Large intestine (tissue), 12 donors: ENCODE measurements at places on chromosomes 1 and 21.

- H3K27me3 ChIP-seq: peaks cover 77% of the 10 kb centered on the region
- no peak for DNase-seq
- peaks cover 5% of the 10 kb centered on the region for H3K4me1 ChIP-seq
Measured at GRCh38 chr1:115838431-115839028, 2.4 kb downstream of the NHLH2 start.

GRCh38 chr1:4407851-4408250, 246.6 kb upstream of the AJAP1 start:
- H3K4me3 ChIP-seq: no peak overlapping the region
- no peak overlapping the region for H3K27ac ChIP-seq
- no peaks in the 10 kb centered on the region for H3K36me3 ChIP-seq
- no peaks in the 10 kb centered on the region for H3K4me1 ChIP-seq

- H3K36me3 ChIP-seq: no peaks in the 10 kb centered on the region
- peaks cover 46% of the 10 kb centered on the region for H3K27me3 ChIP-seq
- no peak overlapping the region for H3K4me3 ChIP-seq
- no peak for DNase-seq
- H3K4me1 ChIP-seq: peaks cover 6% of the 10 kb centered on the region
Measured at GRCh38 chr1:21514245-21514644, 5.0 kb downstream of the ALPL start.

- H3K27ac ChIP-seq: no peak overlapping the region
- no peaks in the 10 kb centered on the region for H3K36me3 ChIP-seq
- no peaks in the 10 kb centered on the region for H3K4me1 ChIP-seq
- H3K27me3 ChIP-seq: peaks cover 3% of the 10 kb centered on the region
- DNase-seq: no peak
Measured at GRCh38 chr1:247118946-247119446, 14.8 kb upstream of the ZNF669 start.

DNA sequence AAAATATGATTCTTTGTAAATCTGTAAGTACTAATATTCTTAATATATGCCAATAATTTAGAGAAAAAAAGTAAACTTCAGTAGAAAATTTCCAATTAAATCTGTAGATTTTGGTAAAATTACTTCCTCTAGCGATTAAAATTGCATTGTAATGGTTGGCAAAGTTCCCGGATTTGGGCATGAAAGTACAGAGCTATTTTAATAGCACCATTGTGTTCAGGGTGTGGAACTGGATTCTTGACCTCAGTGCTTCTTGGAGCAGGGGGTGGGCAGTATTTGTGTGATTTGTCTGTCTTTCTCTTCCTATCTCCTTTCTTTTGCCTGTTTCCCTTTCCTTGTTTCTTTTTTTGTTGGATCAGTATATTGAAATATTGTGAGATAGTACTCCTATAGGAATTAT, 72.1 kb downstream of the DNM3 start:
- no peaks in the 10 kb centered on the region for H3K27me3 ChIP-seq
- peak; percentile 47 for DNase-seq
- no peaks in the 10 kb centered on the region for H3K4me1 ChIP-seq
- no peaks in the 10 kb centered on the region for H3K36me3 ChIP-seq

DNA sequence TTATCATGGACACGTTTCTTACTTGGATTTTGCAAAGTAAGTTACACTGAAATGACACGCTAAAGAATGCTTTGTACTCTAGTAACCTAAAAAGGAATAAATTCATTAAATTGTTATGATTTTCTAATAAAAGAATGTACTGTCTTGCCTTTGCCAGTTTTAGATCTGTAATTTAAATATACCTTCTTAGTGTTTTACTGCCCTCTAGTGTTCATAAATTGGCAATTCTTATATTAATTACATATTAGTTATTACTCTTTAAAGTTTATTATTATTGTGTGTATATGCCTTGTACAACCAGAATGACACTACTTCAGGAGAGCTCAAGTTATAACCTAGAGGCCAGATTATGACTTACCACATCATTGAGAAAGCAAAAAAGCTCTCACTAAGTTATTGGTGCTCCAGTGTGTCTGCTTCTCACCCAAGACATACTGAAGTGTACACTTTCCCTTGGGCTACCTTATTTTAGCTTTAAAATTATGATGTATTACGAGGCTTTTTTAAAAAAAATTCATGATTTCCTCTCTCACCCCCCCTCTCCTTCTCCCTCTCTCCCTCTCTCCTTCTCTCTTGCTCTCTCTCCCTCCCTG, 169.9 kb downstream of the HS2ST1 start:
- no peaks in the 10 kb centered on the region for H3K4me1 ChIP-seq
- DNase-seq: no peak
- no peak overlapping the region for H3K27ac ChIP-seq

GRCh38 chr1:45969866-45970265, 162.6 kb downstream of the PIK3R3 start:
- no peaks in the 10 kb centered on the region for H3K27me3 ChIP-seq
- H3K36me3 ChIP-seq: peaks cover 2% of the 10 kb centered on the region
- peak; percentile 49 for DNase-seq
- no peak overlapping the region for H3K4me3 ChIP-seq
- peaks cover 35% of the 10 kb centered on the region for H3K4me1 ChIP-seq
- peak overlapping the region; percentile 41 for H3K27ac ChIP-seq

GRCh38 chr1:26530895-26531598, 1.5 kb downstream of the RPS6KA1 start:
- DNase-seq: peak; percentile 97
- no peaks in the 10 kb centered on the region for H3K36me3 ChIP-seq
- H3K27ac ChIP-seq: peak overlapping the region; percentile 95
- H3K4me1 ChIP-seq: peaks cover 41% of the 10 kb centered on the region
- H3K27me3 ChIP-seq: no peaks in the 10 kb centered on the region

DNA sequence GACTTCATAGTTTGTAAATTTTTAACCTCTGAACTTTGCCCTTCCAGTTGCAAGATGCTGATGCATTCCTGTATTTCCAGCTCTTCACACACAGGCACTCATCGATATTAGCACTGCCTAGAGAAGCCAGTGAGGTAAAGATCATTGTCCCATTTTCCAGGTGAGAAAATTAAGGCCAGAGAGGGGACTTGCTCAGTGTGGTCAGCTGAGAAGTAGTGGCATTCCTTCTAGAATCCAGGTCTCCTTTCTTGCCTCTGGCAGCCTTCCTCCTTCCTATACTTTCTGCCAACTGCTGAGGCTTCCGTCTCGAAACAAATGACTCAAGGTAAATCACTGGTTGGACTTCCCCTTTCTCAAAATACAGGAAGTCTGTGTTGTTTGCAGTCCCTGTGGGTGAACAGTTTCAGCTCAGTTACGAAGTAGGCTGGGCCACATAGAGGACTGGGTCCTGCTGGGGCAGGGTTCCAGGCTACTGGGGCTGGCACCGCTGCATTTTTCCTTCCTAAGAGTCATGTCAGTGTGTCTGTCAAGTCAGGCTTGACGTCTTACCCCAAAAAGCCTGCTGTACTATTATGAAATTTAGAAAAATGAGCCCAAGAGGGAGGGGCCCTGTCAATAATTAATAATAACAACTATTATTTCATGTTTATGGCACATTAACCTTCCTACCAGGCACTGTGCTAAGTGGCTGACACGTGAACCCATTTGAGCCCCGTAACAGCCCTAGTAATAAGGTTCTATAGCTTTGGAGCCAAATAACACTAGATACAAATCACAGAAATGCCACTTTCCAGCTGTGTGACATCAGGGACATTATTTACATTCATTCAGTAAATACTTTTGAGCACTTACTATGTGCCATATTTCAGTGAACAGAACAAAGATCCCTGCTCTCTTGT, 16.6 kb upstream of the RNF19B start:
- peak overlapping the region; percentile 53 for H3K27ac ChIP-seq
- H3K4me1 ChIP-seq: peaks cover 12% of the 10 kb centered on the region
- DNase-seq: peak; percentile 66
- no peaks in the 10 kb centered on the region for H3K27me3 ChIP-seq
- H3K4me3 ChIP-seq: no peak overlapping the region

DNA sequence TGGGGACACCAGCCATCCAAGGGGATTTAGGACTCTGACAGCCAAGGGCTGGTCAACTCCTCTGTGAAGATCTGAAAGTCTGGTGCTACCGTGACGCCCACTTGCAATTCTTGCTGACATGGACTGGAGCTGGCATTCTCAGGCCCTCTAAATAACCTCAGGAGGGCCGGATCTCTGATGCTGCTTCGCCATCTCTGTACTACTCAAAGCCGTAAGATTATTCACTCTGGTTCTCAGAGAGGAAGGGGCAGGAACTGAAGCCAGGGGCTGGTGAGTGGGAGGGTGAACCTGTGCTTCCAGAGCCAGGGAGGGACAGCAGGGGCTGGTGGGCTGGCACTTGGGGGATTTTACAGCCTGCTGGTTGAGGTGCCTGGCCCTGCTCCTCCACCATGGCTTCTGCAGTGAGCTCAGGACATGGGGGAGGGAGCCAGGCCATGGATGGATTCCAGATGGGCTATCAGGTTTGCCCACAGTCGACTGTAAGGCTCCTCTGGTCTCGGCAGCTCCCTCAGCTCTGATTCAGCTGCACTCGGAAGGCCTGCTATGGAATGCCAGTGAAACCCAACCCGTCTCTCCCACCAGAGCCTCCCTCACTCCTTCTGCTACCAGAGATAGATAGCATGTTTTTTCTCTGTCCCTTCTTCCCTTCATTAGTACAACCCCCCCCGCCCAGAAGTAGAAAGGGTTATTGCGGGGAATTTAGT, 84.5 kb downstream of the PLXNA2 start:
- no peak overlapping the region for H3K27ac ChIP-seq
- no peak overlapping the region for H3K4me3 ChIP-seq
- H3K36me3 ChIP-seq: no peaks in the 10 kb centered on the region
- H3K27me3 ChIP-seq: no peaks in the 10 kb centered on the region
- DNase-seq: no peak

GRCh38 chr1:157307491-157307890, 169.3 kb upstream of the ETV3 start:
- H3K4me3 ChIP-seq: no peak overlapping the region
- H3K36me3 ChIP-seq: no peaks in the 10 kb centered on the region
- DNase-seq: no peak
- H3K27ac ChIP-seq: no peak overlapping the region
- no peaks in the 10 kb centered on the region for H3K27me3 ChIP-seq

DNA sequence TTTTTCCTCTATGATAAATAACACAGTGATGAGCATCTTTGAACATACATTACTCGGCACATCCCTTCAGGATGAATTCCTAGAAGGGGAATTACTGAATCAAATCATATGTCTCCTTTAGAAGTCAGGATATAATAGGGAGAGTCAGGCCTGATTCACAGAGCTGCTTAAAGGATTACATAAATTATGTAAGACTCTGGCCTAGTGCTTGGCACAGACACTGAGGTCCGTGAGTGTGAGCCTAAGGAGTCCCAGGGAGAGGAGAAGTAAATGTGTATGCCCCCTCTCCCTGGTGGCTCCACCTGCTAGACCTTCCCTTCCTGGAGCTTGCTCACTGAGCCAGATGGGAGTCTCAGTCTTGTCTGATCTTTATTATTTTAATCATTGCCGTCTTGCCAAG, 8.6 kb upstream of the FOXE3 start:
- peaks cover 8% of the 10 kb centered on the region for H3K4me1 ChIP-seq
- no peaks in the 10 kb centered on the region for H3K36me3 ChIP-seq
- H3K27me3 ChIP-seq: peaks cover 3% of the 10 kb centered on the region
- H3K4me3 ChIP-seq: no peak overlapping the region

DNA sequence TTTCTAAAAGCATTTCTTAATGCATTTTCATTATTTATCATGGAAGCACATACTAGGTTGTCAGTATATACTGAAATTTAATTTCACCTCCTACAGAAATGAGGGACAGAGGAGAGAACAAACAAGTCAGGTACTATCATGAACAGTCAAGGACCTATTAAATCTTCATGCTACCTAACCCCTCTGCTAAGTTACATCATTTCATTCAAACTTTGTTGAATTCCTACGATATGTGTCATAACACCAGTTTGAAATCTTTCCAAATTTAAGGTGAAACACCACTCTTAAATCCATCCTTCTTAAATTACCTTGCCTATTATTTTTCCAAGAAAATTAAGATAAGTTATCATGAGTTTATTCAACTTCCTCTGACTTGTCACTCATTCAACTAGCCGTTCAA, 78.9 kb downstream of the DENND1B start:
- H3K27ac ChIP-seq: no peak overlapping the region
- no peak overlapping the region for H3K4me3 ChIP-seq
- no peaks in the 10 kb centered on the region for H3K36me3 ChIP-seq
- H3K27me3 ChIP-seq: no peaks in the 10 kb centered on the region

DNA sequence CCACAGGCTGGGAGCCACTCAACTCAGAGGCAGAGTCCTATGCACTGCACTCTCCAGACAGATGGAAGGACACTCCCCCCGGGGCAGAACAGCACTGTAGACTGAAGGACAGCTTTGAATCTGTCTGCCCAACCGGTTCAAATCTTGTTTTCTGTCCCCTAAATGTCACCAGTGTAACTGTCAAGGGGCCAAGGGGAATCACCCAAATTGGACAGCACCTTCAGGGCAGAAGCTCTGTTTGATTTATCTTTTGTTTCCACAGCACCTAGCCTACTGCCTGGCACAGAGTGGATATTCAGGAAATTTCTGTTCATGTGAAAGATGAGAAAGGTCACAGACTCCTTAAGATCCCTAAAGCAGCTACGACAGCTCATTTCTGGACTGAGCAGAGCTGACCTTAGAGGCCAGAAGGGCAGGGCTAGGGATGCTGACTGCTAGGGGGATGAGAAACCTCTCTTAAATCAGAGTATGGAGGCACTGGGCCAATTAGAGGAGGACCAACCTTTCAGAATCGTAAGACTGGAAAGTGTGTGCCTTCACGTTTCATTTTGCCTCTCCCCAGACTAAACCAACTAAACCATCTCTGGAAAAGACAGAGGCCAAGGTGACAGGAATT, 41.0 kb downstream of the ITPKB start:
- DNase-seq: no peak
- no peaks in the 10 kb centered on the region for H3K27me3 ChIP-seq
- H3K36me3 ChIP-seq: peaks cover 4% of the 10 kb centered on the region

- H3K4me3 ChIP-seq: peak within 1 kb of the TSS; percentile 65
- H3K27ac ChIP-seq: peak within 1 kb of the TSS; percentile 11
- DNase-seq: peak; percentile 77
- H3K4me1 ChIP-seq: peaks cover 2% of the 10 kb centered on the region
Measured at GRCh38 chr1:44842862-44843655, at the start of gene PTCH2. Gene PTCH2, minus strand, starts transcription at chr1:44843253. Its CDS starts 321 bp downstream, at chr1:44842932.

- H3K4me3 ChIP-seq: no peak overlapping the region
- no peak overlapping the region for H3K27ac ChIP-seq
- no peaks in the 10 kb centered on the region for H3K4me1 ChIP-seq
- no peaks in the 10 kb centered on the region for H3K27me3 ChIP-seq
- peaks cover 6% of the 10 kb centered on the region for H3K36me3 ChIP-seq
Measured at GRCh38 chr21:31931644-31932469, 59.0 kb downstream of the HUNK start.
